Thoracic aorta (tissue), 2 donors: ENCODE measurements at places on chromosomes 7 and 10. TPM values are rescaled to one million over a fixed set of nuclear protein-coding genes. Genes with fewer than 3 reads are reported as not detected.

Gene CYP2C19
- not detected for total RNA-seq

Gene POT1
- 23.4 TPM for total RNA-seq

Gene CTTNBP2
- 12.0 TPM for total RNA-seq

DNA sequence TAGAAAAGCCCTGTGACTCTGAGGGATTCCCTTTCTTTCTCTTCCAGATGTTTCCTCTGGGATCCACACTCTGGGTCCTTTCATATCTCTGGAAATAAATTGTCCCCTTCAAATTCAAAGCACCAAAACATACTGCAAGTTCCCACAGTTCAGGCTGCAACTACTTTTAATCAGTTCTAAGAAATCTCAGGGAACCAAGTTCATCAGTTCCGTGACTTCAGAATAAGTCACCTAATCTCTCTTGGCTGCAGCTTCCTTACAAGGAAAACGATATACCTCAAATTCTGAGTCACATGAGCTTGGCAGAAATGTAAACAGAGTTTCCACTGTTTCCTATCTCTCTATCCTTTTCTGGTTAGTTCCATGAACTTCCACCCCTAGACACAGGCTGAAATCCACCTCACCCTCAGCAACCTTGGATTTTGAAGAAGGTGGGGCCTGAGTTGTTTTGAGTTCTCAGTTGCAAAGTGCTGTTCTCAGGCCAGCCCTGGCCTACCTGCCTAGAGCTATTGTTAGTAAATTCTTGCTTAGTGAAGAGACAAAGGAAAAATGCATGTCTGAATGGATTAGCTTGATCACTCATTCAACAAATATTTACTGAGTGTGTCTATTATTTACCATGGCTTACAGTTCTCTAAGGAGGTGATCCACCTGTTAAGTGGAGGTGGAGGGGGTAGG is 59.3 kb upstream of the IL6 start:
- H3K27me3 ChIP-seq = no peaks in the 10 kb centered on the region
- no peak overlapping the region for H3K27ac ChIP-seq

DNA sequence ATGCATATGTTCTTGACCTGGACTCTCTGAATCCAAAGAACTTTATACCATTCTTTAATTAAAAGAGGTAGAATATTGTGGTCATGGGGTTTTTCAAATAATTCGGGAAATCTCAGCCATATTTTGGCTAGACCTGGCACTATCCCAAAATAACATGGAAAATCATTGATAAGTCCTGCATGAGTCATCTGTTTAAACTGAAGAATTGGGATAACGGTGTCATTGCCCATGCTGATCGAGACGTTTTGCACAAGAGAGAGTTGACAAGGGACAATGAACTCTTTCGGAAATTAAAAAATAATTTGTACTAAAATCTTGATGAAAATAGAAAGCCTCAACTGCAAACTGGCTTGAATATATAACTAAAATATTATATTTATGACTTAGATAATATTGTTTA is 19.9 kb upstream of the ABCB4 start:
- H3K4me1 ChIP-seq = no peaks in the 10 kb centered on the region
- no peak overlapping the region for H3K27ac ChIP-seq
- no peaks in the 10 kb centered on the region for H3K27me3 ChIP-seq
- DNase-seq = no peak
- H3K4me3 ChIP-seq = no peak overlapping the region
- H3K36me3 ChIP-seq = no peaks in the 10 kb centered on the region

DNA sequence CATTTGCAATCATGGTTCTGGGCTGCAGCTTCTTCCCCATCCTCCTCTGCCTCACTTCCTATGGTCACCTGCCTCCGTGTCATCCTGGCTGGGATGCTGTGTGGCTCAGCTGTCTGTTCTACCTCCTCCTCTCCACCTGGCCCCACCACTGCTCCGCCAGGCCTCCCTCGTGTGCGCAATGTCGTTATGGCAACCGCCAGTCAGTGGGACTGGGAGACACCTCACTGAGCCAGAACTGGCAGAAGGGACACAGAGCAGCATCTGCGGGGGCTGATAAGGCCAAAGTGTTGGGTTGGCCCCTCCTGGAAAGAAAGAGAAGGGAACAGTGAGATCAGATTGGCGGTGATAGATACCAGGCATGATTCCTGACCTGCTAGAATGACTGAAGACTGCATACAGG is 527.5 kb downstream of the INHBA start:
- H3K27me3 ChIP-seq = no peaks in the 10 kb centered on the region
- no peaks in the 10 kb centered on the region for H3K36me3 ChIP-seq
- no peak overlapping the region for H3K27ac ChIP-seq
- DNase-seq = no peak
- no peaks in the 10 kb centered on the region for H3K4me1 ChIP-seq
- H3K4me3 ChIP-seq = no peak overlapping the region

DNA sequence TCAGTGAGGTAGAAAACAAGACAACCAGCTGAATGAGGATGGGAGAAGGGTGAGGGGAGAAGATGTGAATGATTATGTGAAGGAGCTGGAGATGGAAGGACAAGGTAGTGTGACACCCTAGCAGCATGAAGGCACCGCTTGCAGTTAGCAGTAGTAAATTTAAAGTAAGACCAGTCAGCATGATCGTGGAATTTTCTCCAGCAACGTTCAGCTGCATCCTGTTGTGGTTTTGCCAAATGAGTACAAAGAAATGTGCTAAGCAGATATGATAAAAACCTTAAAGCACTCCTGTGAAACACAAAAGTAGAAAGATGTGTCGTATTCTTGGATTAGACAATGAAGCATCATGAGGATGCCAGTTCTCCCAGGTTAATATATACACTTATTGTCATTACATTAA is 34.1 kb upstream of the IFRD1 start:
- no peaks in the 10 kb centered on the region for H3K36me3 ChIP-seq
- H3K27ac ChIP-seq = no peak overlapping the region
- no peak overlapping the region for H3K4me3 ChIP-seq

DNA sequence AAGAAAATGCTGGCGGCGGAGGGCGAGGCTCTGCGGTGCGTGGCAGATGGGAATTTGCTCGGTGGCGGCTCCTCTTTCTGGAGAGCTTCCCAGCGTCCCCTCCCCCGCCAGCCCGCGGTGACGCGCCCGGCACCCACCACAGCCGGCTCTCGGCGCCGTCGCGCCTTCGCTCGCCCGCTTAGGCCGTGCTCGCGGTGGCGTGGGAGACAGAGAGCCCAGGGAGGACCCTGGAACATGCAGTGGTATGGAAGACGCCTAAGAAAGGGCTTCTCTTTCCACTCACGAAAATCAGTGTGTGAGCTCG is 576 bp upstream of the CSGALNACT2 start:
- H3K4me1 ChIP-seq = peaks cover 31% of the 10 kb centered on the region
- no peak for DNase-seq
- peak overlapping the region; percentile 96 for H3K27ac ChIP-seq
- H3K36me3 ChIP-seq = no peaks in the 10 kb centered on the region
- peak overlapping the region; percentile 98 for H3K4me3 ChIP-seq
- no peaks in the 10 kb centered on the region for H3K27me3 ChIP-seq
